ENCODE measurements at places on chromosomes 1 and 21.

DNA sequence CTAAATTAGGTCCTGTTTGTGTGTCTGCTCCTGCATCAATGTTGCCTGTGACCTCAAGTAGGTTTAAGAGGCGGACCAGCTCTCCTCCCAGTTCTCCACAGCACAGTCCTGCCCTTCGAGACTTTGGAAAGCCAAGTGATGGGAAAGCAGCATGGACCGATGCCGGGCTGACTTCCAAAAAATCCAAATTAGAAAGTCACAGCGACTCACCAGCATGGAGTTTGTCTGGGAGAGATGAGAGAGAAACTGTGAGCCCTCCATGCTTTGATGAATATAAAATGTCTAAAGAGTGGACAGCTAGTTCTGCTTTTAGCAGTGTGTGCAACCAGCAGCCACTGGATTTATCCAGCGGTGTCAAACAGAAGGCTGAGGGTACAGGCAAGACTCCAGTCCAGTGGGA is 79.9 kb downstream of the PRDM2 start:
- no peak for DNase-seq

DNA sequence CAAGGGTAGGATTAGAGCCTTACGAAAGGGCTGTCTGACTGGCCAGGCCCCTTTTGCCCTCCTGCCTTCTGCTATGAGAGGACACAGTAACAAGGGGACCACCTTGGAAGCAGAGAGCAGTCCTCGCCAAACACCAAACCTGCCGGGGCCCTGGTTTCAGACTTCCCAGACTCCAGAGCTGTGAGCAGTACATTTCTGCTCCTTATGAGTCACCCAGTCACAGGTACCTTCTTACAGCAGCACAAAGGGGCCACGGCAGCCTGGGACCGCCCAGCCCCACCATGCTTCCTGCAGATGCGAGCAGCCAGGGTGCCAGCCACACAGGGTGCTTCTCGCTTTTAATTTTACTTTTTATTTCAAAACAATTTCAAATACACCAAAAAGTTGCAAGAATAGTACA is 17.2 kb upstream of the POFUT2 start:
- no peak for DNase-seq

- DNase-seq, result no peak
These were observed 6.1 kb downstream of the CD101 start for GRCh38 chr1:117007719-117008013.

DNA sequence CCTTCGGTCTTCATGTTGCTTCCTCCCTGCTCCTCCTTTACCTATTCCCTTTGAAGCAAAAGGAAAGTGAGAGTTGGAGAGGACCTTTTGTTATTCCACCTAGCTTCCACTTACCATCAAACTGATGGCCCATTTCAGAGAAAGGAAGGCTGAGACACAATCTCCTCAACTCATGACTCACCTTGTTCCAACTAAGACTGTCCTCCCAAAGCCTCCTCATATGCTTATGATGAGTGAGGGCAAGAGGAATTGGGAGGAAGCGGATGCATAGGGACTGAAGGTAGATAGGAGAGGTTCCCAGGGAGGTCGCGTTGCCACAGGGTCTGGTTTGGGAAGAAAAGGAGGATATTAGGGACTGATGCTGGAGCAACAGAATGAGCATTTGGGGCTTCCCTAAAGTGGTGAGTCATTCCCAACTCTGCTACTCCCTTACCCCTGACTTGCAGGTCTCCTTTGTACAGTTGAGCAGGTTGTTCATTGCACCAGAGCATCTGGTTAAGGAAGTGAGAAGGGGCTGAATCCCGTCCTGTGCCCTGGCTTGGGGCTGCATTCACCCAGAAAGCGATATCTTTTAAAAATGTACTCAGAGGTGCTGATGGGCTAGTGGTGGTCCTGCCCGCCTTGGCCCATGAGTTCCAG is 35.0 kb downstream of the LGR6 start:
- no peak for DNase-seq

DNA sequence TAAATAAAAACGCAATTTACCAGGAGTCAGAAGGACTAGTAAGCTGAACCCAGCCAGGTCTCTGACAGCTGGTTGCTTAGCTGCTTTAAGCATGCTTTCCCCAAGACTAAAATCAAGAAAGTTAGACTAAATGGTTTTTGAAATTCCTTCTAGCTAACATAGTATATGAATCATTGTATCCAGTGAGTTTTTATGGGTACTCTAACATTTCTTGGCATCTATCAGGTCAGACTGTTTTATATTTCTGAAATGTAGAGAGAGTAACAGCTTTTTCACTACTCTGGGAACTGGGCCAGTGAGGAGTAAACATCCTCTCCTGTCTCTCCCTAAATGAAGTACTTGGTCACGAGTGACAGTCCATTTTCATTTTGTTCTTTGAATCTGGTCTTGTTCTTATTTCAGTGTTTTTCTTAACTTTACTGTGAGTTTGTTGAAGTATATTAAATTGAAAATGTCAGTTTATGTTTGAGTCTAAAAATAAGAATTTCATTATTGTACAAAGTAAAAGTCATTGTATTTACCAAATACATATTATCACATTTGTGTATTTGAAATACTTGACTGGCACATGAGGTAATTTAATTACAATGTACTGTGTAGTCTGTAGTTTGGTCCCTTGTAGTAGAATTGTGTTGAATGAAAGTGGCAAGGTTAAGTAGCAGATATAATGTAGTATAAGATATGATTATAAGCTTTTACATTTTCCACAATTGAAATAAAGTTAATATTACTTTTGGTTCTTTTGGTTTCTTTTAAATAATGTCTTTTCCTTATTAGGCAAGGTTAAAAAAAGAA is 47.6 kb downstream of the PKN2 start:
- DNase-seq, result no peak

DNA sequence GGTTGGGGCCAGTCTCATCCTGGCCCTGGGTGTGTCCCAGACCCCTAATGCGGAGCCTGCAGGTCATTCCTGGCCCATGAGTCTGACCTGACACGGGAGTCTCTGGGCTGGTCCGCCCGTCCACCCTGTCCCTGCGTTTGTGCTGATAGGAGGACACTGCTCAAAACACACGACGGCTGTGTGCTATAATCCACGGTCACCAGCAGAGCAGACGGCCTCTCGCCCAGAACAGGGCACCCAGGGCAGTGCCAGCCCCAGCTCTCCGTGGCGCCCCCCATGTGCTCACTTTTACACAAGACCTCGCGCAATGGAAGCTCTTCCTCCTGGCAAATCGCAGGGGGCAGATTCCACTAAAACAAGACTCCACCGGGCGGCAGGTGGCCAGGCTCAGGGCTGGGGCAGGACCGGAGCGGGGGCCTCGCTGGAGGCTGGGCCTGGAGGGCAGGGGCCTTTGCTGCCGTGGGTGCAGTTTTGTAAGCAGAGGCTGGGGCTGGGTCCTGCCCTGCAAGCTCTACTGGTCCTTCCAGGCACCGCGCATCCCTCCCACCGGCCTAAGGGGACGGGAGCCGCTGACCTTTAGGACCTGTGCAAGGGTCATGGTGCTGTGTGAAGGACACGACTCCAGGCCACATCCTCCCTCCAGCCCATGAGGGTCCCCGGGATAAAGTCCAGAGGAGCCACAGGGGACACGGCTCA is 10.6 kb upstream of the SLC19A1 start:
- no peak for DNase-seq

DNA sequence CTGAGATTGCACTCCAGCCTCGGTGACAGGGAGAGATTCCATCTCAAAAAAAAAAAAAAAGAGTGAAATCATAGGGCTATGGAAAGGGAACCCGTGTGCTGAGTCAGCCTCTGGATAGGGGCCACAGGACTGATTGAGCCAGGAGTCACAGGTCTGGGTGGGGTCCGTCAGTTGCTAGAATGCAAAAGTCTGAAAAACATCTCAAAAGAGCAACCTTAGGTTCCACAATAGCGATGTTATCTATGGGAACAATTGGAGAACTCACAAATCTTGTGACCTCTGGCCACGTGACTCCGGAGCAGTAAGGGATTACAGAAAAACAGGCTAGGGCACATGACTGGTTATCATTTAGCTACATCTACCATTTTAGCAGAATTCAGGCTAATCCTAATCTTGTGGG is 32.8 kb upstream of the GREM2 start:
- no peak for DNase-seq

GRCh38 chr1:242723044-242723716 is 198.7 kb upstream of the PLD5 start:
- no peak for DNase-seq

- no peak for DNase-seq
These were observed 147.4 kb upstream of the KRTAP19-8 start for GRCh38 chr21:31185663-31186062.

DNA sequence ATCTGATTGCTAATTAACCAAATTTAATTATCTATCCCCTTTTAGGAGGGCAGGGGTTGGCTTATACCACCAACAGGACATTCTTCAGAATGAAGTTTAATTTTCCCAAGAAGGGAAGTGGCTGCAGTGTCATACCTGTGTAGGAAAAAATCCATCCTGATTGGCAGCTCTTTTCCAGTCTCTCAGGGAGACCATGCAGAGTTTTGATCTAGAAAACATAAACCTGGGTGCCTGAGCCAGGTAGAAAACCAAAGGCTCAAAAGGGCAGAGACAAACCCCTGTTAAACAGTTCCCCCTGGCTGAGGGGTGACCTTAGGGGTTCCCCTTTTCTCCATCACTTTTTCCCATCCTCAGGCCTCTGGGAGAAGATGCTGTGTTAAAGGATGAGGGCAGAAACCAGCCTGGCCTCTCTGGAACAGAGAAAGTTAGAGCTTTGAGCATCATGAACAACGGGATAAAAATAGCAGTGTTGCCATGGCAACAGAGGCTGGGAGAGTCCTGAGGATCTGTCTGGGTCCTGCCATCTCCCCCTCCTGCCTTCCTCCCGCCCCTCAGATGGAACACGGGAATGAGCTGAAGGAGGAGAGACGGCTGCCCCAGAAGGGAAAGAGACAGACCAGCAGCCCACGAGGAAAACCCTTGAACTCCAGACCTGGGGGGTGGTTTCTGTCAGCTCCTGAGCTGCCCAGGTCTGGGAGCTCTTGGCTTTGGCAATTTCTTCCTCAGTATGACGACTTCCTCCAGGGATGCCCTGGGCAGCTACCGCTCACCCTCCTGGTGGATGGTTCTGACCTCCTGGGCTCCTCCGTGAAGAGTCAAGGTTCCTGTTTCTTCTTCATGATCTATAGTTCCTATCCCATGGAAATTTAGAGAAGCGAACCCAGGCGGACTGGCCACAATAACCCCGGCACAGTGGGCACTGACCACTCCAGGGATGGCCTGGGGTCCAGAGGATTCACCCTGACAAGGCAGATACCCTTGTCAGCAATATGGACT is 14.0 kb upstream of the LEMD1 start:
- DNase-seq, result no peak

GRCh38 chr1:41862384-41863221 is 56.1 kb downstream of the HIVEP3 start:
- peak; percentile 61 for DNase-seq

DNA sequence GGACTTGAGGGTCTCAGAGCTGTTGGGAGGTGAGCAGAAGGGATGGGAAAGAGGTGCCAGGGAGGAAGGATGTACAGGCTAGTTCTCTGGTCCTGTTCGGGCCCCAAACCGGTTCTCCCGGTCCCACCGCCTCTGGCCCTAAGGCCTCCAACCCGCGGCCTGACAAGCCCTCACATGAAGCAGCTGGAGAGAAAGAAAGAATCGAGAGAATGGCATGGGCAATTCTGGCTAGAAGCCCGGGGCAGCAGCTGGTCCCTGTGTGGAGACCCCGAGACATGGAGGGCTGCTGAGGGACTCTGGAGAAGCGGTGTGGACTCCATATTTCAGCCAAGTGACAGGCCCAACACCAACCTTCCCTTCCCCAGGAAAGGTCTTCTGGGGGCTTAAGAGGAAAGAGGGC is 730 bp downstream of the CDC42SE1 start:
- DNase-seq, result no peak

DNA sequence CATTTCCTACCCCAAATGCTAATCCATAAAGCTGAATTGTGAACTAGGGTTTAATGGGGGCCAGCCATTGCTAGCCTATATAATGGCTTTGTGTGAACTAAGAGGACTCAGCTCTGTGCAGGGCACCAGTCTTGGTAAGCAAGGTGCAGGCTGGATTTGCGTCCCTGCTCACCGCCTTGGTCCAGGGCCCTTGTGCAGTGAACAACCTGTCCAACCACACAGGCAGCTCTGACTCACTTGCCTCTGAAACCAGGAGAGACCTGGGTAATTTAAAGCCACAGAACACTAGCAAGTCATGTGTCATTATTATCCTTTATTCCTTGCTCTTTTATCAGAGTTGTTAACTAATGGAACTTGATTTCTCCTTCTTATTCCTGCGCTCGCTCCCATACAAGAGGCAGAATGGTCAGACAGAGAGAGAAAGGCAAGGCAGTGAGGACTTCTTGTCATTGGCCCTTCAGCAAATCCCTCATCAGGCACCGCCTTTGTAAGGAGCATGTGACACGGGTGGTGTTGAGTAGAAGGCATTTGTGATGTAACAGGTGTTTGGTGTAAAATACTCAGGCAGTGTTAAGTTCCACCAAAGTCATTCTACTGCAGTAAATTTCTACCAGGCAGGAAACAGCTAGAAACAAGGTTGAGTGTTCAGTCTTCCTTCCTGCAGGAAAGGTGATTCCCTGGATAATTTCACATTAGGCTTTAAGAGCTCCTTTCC is 67.3 kb upstream of the OLIG2 start:
- no peak for DNase-seq

DNA sequence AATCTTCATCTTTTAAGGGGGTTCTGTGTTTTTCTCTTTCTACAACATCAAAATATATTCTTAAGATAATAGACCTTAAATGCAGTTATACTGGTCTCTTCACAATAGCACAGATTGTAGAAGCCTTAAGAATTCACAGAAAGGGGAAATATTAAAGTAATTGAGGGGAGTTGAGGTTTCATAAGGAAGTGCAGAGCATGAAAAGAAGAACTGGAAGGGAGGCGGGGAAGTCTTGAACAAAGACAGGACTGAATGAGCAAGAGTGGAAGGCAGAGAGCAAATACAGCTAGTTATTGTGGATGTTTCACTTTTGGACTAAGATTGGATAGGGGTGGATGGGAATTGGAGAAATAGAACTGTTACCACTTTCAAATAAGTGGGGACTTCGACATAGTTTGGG is 67.7 kb downstream of the PTGER3 start:
- DNase-seq, result no peak

- DNase-seq, result no peak
These were observed 13.8 kb downstream of the RGS4 start for GRCh38 chr1:163082971-163083370.

DNA sequence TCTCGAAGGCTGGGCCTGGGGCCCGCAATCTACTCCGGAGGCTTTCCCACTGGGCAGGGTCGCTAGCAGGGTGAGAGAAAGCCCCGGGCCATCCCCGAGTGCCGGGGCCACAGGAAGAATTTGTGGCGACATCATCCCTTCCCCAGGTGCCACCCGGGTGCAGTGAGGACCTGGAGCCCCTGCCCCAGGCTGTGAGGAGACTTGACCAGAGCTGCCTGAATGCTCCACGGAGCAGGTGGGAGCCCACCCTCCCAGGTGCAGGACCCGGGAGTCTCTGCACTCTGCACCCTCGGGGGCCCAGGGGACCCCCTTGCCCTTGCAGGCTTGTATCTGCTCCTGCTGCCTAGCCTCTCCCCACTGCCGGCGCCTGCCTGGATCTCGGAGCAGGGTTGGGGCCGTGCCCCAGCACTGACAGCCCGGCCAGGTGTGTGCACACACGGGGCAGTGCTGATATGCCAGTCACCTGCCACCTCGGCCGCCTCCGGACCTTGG is 67.5 kb upstream of the RGS7 start:
- DNase-seq, result no peak
